ENCODE measurements at places on chromosomes 7 and 10.

DNA sequence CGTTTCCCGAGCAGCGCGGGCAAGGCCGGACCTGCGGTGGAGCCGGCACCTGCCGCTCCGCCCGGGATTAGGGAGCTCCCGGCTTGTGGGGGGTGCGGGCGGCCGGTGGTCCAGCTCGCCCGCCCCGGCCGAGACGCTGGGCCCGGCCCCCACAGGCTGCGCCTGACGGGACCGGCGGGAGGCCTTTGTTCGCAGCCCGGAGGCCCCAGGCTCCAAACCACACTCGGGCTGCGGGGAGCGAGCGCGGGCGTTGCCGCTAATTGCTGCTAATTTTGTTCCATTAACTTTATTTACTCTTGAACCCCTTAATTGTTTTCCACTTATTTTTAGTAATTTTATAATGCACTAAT lies 9.6 kb downstream of the UNCX start:
- no peak for DNase-seq

DNA sequence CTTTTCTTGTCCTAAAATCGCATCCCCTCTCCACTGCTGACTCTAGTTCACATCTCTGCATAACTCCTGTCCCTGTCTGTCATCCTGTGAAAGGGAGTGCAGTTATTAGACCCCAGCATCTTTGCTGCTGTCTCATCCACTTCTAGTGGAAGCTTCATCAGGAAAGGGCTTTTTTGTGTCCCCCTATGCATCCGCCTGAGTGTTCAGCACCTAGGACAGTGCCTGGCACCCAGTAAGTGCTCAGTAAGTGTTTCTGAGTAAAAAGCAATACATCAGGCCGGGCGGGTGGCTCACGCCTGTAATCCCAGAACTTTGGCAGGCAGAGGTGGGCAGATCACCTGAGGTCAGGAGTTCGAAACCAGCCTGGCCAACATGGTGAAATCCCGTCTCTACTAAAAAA lies 211.8 kb upstream of the FOXK1 start:
- DNase-seq: no peak

DNA sequence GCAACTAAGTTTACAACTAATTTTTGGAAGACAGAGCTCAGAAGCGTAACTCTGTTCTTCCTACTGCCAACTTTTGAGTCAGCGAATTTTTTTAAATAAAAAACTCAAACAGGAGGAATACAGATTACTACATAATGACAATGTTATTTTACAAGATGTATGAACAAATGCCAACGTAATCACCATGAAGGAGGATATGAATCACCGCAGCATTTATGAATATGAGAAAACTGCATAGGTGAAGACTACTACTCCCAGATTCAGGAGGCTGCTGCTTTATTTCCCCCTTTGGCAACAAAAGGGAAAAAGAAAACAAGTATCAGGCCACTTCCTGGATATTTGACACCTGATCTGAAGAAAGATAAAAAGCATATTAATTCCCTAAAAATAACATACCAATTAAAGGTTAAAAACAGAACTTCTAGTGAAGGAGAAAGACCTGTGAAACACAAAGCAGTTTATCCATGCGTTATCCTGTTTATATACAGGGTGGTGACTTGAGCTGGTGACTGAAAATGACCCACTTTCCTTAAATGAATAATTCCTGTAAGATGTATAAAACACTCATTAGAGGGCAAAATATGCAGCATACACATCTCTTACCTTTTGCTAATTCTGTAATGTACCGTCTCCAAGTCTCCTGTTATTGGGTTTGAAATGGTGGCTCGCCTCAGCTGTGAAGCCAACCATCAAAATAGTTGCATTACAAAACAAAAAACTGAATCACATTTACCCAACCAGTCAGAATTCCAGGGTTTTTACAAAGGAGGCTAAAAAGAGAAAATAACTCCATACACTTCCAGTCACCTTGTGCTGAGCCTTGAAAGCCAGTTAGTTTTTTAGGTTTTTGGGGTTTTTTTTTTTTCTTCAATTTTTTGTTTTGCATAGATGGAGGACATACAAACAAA lies 52.0 kb downstream of the P4HA1 start:
- peak; percentile 84 for DNase-seq

DNA sequence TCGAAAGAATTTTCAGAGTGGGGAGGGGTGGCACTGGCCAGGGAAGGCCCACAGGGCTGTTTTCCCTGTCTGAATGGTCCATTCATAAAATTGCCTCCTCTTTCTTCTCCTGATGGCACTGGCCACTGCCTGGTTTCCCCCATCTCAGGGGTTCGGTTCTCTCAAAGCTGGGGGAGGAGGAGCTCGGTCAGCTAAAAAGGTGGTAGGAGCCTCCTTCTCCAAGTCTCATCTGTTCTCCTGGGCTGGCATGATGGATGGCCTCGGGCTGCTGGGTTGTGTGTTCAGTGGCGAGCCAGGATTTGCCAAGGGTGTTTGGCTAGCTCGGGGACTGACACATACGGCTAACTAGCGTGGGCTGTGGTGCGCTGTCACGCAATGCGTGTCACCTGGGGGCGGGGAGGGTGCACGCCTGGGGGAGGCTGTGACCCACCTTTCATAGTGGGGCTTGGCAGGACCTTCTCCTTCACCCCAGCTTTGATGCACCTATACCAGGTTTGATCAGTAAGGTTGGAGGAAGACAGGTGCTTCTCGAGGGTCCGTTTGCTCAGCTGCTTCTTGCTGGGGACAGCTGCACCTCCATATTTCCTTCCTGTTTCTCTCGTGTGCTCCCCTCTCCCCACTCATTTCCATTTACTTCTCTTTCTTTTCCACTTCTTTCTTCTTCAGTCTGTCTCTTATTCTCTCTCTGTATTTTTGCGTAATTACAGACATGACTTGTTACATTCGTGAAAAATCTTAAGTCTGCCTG lies 36.3 kb downstream of the RBM20 start:
- DNase-seq: no peak

GRCh38 chr7:133290041-133290440 lies 37.2 kb downstream of the EXOC4 start:
- no peak for DNase-seq

GRCh38 chr7:124444696-124445480 lies 320.7 kb downstream of the GPR37 start:
- no peak for DNase-seq

- peak; percentile 36 for DNase-seq
These were observed 342.1 kb downstream of the BMPER start for GRCh38 chr7:34247468-34247867.

GRCh38 chr7:101593556-101593955 lies 35.5 kb downstream of the MYL10 start:
- no peak for DNase-seq

GRCh38 chr10:6025683-6026255 lies 36.4 kb downstream of the IL2RA start:
- DNase-seq: no peak

DNA sequence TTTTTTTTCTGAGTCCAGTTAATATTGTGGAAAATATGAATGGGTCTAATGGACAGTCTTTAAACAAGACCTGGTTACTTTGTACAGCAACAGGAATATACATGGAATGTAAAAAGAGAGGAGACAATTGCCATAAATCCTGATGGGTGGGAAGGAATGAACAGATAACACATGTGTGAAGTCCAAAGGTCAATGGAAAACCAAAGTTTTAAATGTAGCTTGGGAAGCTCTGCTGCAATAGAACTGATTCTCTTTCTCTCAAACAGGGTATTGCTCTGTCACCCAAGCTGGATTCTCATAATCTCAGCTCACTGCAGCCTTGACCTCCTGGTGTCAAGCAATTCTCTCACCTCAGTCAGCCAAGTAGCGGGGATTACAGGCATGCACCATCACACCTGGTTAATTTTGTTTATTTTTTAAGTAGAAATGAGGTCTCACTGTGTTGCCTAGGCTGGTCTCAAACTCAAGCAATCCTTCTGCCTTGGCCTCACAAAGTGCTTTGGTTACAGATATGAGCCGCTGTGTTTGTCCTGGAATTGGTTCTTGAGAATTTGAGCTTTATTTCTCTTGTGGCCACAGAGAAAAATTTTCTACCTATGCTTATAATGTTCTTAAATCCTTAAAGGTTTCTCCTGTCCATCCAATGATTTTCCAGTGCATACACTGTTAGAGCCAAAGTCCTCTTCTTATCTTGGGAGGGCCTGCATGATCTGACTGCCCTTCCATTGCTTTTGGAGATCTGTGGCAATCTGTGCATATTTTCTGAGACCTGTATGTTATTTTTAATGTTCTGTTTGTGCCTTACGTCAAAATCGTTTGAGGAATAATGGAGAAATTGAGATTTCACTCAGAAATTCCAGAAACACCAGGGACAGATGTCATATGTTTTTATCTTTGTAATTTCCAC lies 30.7 kb upstream of the ZNF92 start:
- no peak for DNase-seq

GRCh38 chr7:67858931-67859330 lies 862.3 kb downstream of the TYW1 start:
- no peak for DNase-seq

DNA sequence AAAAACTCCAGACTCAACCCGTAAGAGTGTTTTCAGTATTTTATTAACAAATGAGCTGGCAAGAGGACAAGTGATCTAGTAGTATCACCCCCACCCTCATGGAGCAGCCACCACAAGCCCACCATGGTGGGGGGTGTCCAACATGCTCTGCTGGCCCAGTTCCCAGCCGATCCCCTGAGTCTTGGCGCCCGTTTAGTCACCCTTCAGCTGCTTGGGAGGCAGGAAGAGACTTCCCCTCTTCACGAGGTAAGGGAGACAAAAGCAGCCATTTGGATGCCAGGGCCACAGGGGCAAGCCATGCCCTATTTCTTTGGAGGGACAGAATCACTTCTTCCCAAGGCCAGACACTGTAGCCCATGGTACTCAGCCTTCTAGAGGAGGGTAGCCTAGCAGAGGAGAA lies 54.1 kb downstream of the NOD1 start:
- DNase-seq: no peak

- DNase-seq: no peak
These were observed 60.2 kb downstream of the LRRC18 start for GRCh38 chr10:48879451-48879850.

DNA sequence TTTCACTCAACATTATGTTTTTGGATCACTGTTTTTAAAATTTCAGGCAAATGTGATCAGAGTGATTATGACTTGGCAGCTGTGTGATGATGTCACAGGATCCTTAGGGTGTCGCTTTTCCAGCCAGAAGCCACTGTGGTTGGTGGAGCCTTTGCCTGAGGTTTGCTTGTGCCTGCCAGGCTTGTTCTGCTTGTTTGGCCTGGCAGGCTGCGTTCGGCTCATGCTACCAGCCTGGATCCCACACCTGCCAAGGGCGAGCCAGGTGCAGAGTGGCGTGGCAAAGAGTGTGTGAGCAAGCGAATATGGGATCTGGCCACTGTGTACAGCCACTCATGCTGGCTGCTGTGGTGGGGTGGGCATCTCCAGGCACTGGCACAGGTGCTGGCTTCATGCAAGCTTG lies 55.7 kb downstream of the ADK start:
- no peak for DNase-seq

DNA sequence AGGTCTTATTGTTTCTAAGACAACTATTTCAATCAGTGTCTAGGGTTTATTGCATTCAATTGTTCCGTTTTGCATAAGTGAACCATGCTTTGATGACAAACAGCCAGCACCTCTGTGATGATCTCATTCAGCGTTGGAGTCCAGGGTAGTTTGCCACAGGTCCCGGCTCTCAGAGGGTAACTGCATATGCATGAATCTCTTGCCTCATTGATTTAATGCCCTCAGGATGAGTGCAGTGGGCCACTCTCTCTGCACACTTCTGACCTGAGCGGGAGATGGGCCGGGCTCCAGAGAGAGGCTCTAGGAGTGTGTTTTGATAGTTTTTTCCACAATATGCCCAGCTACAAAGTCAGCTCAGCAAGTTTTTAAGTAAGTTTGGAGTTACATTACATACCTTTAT lies 83.9 kb downstream of the HECW1 start:
- DNase-seq: no peak

DNA sequence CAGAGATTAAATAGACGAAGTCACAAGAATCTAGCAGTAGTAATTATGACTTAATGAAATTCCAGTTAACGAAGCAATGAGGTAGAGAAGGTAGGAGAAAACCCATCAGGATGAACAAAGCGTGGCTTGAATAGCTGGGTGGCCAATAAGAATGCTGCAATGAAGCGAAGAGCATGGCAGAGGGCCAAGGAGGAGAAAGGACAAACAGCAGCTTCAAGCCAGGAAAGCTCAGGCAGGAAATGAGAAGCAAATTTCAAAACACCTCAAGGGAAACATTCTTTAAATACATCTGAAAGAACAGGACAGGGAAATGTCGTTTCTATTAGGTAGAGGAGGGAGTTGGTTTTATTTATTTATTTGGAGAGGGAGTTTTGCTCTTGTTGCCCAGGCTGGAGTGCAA lies 122.5 kb downstream of the KIAA1217 start:
- DNase-seq: peak; percentile 16

GRCh38 chr7:67652937-67653336 lies 656.3 kb downstream of the TYW1 start:
- no peak for DNase-seq

GRCh38 chr10:28681291-28681763 lies 4.0 kb downstream of the BAMBI start:
- no peak for DNase-seq

DNA sequence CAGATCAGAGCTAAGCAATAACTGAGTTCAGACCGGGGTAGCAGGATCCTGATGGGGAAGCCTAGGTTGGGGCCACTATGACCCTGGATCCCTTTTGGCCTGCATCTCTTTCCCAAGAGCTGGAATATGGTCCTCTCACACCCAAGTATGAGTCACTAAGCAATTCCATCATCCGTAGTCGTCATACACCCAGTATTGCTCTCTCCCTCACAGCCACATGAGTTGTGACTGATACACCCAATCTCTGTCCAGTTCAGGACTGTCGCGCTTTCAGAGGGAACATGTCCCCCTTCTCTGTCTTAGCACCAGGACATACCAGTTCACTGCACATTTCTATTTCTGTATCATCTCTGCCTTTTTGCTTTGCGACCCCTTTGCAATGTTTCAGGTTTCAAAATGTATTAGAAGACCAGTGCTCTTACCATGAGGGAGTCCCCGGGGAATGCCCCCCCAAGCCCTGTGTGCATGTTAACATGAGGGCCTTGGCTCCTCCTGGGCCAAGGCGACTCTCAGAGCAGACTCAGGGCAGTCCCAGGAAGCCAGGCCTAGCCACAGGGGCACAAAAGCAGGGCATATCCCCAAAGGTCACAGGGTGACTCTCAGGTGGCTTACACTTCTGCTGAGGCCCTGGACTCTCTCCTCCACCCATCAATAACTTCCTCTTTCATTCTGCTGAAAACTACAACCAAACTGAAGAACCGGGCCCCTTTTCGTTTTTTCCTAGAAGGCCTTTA lies 75.3 kb upstream of the SAMD8 start:
- no peak for DNase-seq

DNA sequence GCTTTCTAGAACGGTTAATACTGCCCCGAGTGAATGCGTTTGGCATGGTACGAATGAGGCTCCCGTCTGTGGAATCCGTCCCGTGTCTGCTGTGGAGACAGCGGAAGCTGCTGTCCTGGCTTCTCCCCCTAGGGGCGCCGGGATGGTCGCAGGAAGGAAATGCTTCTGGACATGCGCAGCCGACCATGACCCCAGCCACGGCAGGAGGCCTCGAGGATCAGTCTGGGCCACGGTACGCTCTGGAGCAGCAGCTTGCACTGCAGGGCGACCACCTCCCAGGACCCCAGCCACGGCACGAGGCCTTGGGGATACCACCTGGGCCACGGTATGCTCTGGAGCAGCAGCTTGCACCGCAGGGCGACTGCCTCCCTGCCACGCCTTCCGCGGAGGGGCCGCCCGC lies 107.9 kb downstream of the CYTH3 start:
- peak; percentile 44 for DNase-seq

- no peak for DNase-seq
These were observed 81.8 kb downstream of the NT5C2 start for GRCh38 chr10:103111031-103111917.

GRCh38 chr7:129644634-129645230 lies 33.2 kb downstream of the NRF1 start:
- DNase-seq: peak; percentile 61

All from kidney capillary endothelial cell (primary cell).